ENCODE measurements at places on chromosomes 7 and 10. TPM values are rescaled to one million over a fixed set of nuclear protein-coding genes. Genes with fewer than 3 reads are reported as not detected.

GRCh38 chr7:116715077-116715476 lies 43.1 kb downstream of the MET start:
- peaks cover 52% of the 10 kb centered on the region for H3K4me1 ChIP-seq
- H3K27me3 ChIP-seq: no peaks in the 10 kb centered on the region
- peaks cover 12% of the 10 kb centered on the region for H3K36me3 ChIP-seq
- DNase-seq: no peak
- H3K27ac ChIP-seq: peak overlapping the region; percentile 27
- no peak overlapping the region for H3K4me3 ChIP-seq

DNA sequence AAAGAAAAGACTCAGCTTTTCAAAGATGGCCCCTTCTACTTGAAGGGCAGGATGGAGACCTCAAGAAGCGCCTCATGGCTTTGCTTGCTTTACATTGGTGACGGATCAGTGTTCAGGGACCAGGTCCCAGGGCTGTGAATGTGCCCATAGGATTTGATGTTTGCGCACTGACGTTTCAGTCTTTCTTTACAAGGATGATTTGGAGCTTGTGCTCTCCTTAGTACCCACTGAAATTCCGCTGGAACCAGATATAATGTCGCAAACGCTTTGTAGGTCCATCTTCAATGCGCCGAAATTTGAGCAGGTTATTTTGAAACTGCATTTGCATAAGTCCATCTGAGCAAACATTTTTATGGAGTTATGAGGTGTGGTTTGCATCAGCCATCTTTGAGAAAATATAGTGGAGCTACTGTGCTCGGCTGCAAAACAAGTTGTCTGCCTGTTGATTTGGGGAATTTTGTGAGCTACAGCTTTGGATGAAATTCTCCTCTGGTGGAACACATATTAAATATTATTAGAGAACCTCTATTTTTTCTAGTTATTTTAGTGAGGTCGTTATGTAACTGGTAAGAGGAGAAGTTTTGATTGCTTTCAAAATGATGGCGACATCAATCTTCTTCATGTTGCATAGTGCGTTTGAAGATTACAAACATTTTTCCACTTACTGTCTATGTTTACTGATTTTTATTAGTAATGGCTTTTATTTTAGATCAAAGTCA lies 2.4 kb downstream of the RBM20 start:
- peaks cover 31% of the 10 kb centered on the region for H3K27me3 ChIP-seq
- peaks cover 44% of the 10 kb centered on the region for H3K4me1 ChIP-seq
- no peak for DNase-seq
- H3K27ac ChIP-seq: no peak overlapping the region
- no peaks in the 10 kb centered on the region for H3K36me3 ChIP-seq

GRCh38 chr7:28729281-28729680 lies 228.8 kb downstream of the TRIL start:
- peaks cover under 1% of the 10 kb centered on the region for H3K36me3 ChIP-seq
- no peak for DNase-seq
- no peaks in the 10 kb centered on the region for H3K27me3 ChIP-seq

- H3K4me3 ChIP-seq: peak overlapping the region; percentile 86
- DNase-seq: no peak
- peaks cover 46% of the 10 kb centered on the region for H3K4me1 ChIP-seq
- peaks cover 17% of the 10 kb centered on the region for H3K36me3 ChIP-seq
Observed at GRCh38 chr7:43869867-43870240, 537 bp upstream of the MRPS24 start.

DNA sequence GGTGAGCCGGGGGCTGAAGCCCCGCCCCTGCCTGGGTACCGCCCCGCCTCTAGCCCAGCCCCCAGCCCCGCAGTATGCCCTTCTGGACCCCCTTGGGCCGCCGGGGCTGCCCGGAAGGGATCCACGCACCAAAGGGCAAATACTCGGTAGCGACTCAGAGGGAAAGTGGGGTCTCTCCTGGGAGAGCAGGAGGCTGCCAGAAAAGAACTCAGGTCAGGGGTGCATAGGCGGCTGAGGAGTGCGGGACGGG lies 796 bp downstream of the FBXL15 start:
- H3K4me3 ChIP-seq: peak overlapping the region; percentile 96
- H3K27me3 ChIP-seq: peaks cover 14% of the 10 kb centered on the region
- no peak overlapping the region for H3K27ac ChIP-seq
- H3K36me3 ChIP-seq: peaks cover 1% of the 10 kb centered on the region
- DNase-seq: no peak

- DNase-seq: no peak
- no peaks in the 10 kb centered on the region for H3K27me3 ChIP-seq
- H3K36me3 ChIP-seq: no peaks in the 10 kb centered on the region
- no peaks in the 10 kb centered on the region for H3K4me1 ChIP-seq
Observed at GRCh38 chr10:133009218-133009950, 67.0 kb upstream of the CFAP46 start.

DNA sequence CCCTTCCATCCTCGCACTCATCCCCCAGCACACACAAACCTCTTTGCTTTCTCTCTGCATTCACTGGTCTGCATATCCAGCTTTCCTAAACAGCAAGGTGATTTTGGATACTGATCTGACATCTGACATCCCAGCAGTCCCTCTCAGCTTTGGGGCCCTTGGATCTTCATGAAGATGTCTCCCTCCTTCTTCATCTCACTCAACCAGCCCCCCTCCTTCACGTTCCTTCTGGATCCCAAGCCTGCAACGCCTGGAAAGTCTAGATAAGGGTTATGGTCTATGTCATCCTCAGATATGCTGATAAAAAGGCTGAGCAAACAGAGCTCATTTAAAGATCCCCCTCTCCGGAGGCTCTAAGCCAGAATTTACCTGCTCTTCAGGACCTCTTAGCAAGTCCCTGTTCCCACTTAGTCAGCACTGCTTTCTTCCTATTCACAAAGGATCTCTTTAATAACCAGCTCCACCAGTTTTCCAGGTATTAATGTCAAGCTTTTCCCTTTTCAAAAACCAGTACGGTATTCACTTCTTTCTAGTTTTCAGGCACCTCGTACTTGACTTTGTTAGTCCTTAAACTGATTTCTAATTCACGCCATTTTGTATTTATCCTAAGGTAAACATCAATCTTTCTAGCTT lies 38.9 kb downstream of the CREB3L2 start:
- no peak overlapping the region for H3K4me3 ChIP-seq
- H3K27me3 ChIP-seq: no peaks in the 10 kb centered on the region
- no peak for DNase-seq
- peak overlapping the region; percentile 56 for H3K27ac ChIP-seq
- H3K36me3 ChIP-seq: peaks cover 21% of the 10 kb centered on the region

GRCh38 chr7:84477786-84478478 lies 283.3 kb upstream of the SEMA3A start:
- no peaks in the 10 kb centered on the region for H3K27me3 ChIP-seq
- H3K36me3 ChIP-seq: no peaks in the 10 kb centered on the region
- H3K27ac ChIP-seq: no peak overlapping the region
- DNase-seq: no peak

- H3K27ac ChIP-seq: no peak overlapping the region
- H3K4me1 ChIP-seq: no peaks in the 10 kb centered on the region
- no peak overlapping the region for H3K4me3 ChIP-seq
- H3K27me3 ChIP-seq: no peaks in the 10 kb centered on the region
- peaks cover 1% of the 10 kb centered on the region for H3K36me3 ChIP-seq
Observed at GRCh38 chr7:133957845-133958244, 169.3 kb upstream of the LRGUK start.

DNA sequence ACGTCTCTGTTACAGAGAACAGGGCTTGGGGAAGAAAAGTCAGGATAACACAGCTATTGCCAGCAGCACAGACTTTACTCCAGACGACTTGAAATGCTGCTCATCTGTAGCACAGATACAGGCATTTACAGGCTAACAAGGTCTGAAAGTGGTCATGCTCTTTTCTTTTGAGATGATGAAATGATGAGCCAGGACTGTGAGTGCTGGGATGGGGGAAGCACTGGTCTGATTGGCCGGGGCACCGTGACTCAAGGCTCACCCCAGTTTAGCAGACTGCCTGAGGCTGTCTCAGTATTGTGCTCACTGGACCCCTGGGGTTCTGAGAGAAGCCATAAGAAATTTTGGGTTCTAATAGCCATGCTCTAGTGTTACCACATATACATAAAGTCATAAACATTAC lies 12.4 kb downstream of the SMKR1 start:
- H3K36me3 ChIP-seq: no peaks in the 10 kb centered on the region
- no peaks in the 10 kb centered on the region for H3K4me1 ChIP-seq
- no peak for DNase-seq
- H3K27ac ChIP-seq: no peak overlapping the region

- no peak for DNase-seq
- H3K27ac ChIP-seq: no peak overlapping the region
- no peak overlapping the region for H3K4me3 ChIP-seq
- H3K4me1 ChIP-seq: no peaks in the 10 kb centered on the region
Observed at GRCh38 chr7:145698526-145699262, 417.9 kb upstream of the CNTNAP2 start.

GRCh38 chr7:25850735-25851134 lies 301.3 kb upstream of the NFE2L3 start:
- DNase-seq: no peak
- peaks cover 81% of the 10 kb centered on the region for H3K4me1 ChIP-seq
- no peak overlapping the region for H3K4me3 ChIP-seq

DNA sequence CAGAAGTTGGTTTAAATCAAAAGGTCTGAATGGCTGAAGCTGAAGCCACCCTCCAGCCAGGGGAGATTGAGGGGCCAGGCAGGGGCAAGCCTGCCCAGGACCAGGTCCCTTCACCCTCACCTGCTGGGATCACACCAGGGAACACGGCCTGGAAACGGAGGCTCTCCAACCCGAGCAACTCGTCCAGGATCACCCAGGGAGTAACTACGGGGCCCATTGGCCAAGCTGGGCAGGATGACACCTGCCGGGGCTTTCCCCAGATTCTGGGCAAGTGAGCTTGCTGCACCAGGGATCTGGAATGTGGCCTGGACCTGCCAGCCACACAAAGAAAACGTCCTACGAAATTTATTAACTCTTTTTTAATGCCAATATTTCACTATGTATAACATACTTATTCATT lies 30.4 kb upstream of the PPP2R2D start:
- H3K4me3 ChIP-seq: no peak overlapping the region
- peaks cover 4% of the 10 kb centered on the region for H3K4me1 ChIP-seq
- peaks cover 6% of the 10 kb centered on the region for H3K27me3 ChIP-seq
- no peak for DNase-seq
- H3K36me3 ChIP-seq: no peaks in the 10 kb centered on the region

DNA sequence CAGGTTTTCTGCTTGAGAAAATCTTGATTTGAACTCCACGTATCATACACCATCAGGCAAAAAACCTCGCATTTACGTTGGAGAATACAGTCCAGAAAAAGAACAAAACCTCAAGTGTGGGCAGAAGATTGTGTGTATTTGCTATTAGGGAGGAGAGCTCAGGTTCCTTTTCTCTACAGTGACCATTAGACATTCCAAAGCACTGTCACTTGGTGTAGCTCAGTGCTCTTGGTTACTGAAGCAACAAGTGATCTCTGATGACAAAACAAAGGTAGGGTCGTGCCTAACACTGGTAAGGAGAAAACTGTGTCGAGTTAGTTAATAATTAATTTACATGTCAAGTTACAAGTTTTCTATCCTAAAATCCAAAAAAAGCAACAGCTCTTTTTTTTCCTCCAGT lies 72.6 kb downstream of the C1GALT1 start:
- no peaks in the 10 kb centered on the region for H3K27me3 ChIP-seq
- no peak overlapping the region for H3K27ac ChIP-seq
- H3K36me3 ChIP-seq: peaks cover 8% of the 10 kb centered on the region
- DNase-seq: no peak

DNA sequence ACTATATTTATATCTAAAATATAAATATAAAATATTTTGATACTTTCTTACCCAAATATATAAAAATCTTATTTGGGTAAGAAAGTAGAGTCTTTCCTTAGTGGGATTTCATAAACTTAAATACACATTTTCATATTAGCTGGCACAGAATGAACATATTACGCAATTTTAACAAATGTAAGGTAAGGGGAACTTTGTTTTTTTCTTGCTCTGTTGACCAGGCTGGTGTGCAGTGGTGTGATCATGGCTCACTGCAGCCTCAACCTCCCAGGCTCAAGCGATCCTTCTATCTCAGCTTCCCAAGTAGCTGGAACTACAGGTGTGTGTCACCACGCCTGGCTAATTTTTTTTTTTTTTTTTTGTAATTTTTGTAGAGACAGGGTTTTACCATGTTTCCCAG lies 18.3 kb downstream of the CYP26A1 start:
- H3K27me3 ChIP-seq: no peaks in the 10 kb centered on the region
- no peaks in the 10 kb centered on the region for H3K4me1 ChIP-seq
- no peak overlapping the region for H3K4me3 ChIP-seq
- peaks cover 2% of the 10 kb centered on the region for H3K36me3 ChIP-seq

GRCh38 chr7:71612911-71613310 lies 481.0 kb downstream of the GALNT17 start:
- H3K4me3 ChIP-seq: no peak overlapping the region
- H3K4me1 ChIP-seq: peaks cover 45% of the 10 kb centered on the region
- H3K36me3 ChIP-seq: no peaks in the 10 kb centered on the region
- no peaks in the 10 kb centered on the region for H3K27me3 ChIP-seq
- DNase-seq: no peak

- H3K4me3 ChIP-seq: no peak overlapping the region
- H3K27me3 ChIP-seq: peaks cover 10% of the 10 kb centered on the region
- H3K27ac ChIP-seq: no peak overlapping the region
- no peaks in the 10 kb centered on the region for H3K36me3 ChIP-seq
Observed at GRCh38 chr10:47176903-47177868, 122.8 kb upstream of the GDF10 start.

DNA sequence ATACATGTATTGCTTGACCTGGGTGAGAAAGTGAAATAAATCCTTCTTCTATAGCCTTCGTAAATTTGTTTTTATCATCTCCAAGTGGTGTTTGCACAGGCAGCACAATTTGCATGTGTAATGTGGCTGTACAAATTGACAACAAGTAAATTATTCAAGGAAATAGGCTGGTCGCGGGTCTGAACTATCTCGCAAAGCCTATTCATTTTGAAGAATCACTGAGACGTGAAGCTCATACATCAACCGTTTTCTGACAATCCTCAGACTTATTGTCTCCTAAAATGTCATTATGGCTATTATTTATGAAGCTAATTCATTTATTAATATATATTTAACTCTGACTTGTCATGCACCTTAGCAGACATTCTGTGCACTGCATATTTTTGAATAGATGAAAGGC lies 16.2 kb upstream of the FAM204A start:
- H3K27me3 ChIP-seq: peaks cover 38% of the 10 kb centered on the region
- H3K4me3 ChIP-seq: no peak overlapping the region
- no peak overlapping the region for H3K27ac ChIP-seq
- H3K4me1 ChIP-seq: no peaks in the 10 kb centered on the region
- no peaks in the 10 kb centered on the region for H3K36me3 ChIP-seq
- no peak for DNase-seq

- no peaks in the 10 kb centered on the region for H3K36me3 ChIP-seq
- no peak overlapping the region for H3K4me3 ChIP-seq
- DNase-seq: no peak
- no peak overlapping the region for H3K27ac ChIP-seq
Observed at GRCh38 chr10:7471720-7472367, 61.0 kb upstream of the SFMBT2 start.

SUN3 gene
- not detected for total RNA-seq

LRRC72 gene
- total RNA-seq: not detected

ZNF804B gene
- total RNA-seq: not detected

TAS2R4 gene
- 2.2 TPM for total RNA-seq

GOLGA7B gene
- not detected for total RNA-seq

PLEKHS1 gene
- total RNA-seq: 0.11 TPM

RARRES2 gene
- total RNA-seq: not detected

CRYGN gene
- not detected for total RNA-seq

ZSCAN21 gene
- total RNA-seq: 14.6 TPM

FAM131B gene
- total RNA-seq: 18.4 TPM

SPDYE2B gene
- not detected for total RNA-seq

TUBAL3 gene
- total RNA-seq: not detected
